ENCODE measurements at places on chromosomes 11 and 22. TPM values are rescaled to one million over a fixed set of nuclear protein-coding genes. Genes with fewer than 3 reads are reported as not detected.

RFPL1 gene
- not detected for total RNA-seq

TPP1 gene
- total RNA-seq: 90.8 TPM

DNA sequence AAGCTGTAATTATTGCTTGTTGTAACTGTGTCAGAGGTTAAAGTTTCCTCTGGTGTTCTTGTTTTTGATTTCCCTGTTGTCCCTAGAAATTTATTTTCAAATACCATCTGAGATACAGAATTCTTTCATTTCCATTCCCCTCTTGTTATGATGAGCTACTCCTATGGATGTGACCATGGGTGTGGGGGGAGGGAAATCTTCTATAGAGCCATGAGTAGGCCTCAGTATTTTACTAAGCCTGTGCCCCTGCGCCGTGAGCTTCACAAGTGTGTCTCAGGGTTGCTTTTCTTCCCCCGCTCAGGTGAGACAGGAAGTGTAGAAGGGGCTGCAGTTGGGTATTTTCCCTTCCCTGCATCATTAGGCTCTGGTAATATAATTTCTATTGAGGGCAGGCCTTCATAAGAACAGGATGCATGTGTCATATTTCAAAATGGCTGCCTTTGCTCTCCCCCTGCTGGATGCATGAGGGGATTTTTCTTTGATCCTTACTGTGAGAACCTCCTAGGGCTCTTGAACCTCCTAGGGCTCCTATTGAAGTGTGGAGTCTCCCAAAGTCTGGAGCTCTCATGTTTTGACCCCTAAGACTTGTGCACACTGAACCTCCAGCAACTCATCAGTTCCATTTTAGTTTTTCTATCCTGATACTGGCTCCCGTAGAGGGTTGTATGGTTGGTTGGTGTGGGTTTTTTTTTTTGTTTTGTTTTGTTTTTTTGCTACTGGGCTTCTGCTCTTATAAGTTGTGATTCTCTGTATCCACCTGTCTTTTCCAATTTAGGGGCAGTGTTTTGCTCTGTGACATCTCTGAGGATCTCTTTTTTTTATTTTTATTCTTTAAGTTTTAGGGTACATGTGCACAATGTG is 658.2 kb downstream of the NTM start:
- H3K4me3 ChIP-seq: no peak overlapping the region
- no peak for DNase-seq
- H3K36me3 ChIP-seq: no peaks in the 10 kb centered on the region
- no peak overlapping the region for H3K27ac ChIP-seq
- no peaks in the 10 kb centered on the region for H3K27me3 ChIP-seq

DNA sequence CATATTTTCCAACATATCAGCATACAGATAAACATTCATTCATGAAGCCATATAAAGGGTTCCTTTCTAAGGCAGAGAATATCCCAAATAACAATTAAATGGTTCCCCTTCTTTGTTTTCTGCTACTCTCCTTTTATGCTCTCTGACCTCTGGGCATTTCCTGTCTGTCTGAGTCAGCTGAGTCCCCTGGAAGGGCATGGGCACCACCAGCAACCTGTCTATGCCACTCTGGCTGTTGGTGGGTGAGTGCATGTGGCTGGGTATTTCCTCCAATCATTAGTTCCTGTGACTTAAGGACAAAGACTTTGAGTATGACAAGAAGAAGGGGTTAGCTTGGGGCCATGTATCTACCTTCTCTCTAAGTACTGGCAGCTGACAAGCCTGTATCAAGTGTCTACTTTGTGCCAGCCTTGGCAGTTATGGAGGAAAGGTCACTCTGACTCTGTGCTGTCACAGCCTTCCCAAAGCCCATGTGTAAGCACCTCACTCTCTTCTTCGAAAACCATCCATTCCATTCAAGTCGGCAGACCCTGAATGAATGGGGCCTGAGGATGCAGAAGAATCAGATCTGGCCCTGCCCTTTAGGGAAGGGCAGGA is 86.3 kb upstream of the PHOX2A start:
- no peaks in the 10 kb centered on the region for H3K27me3 ChIP-seq
- H3K36me3 ChIP-seq: no peaks in the 10 kb centered on the region
- no peak overlapping the region for H3K4me3 ChIP-seq
- no peak for DNase-seq
- H3K4me1 ChIP-seq: no peaks in the 10 kb centered on the region

DNA sequence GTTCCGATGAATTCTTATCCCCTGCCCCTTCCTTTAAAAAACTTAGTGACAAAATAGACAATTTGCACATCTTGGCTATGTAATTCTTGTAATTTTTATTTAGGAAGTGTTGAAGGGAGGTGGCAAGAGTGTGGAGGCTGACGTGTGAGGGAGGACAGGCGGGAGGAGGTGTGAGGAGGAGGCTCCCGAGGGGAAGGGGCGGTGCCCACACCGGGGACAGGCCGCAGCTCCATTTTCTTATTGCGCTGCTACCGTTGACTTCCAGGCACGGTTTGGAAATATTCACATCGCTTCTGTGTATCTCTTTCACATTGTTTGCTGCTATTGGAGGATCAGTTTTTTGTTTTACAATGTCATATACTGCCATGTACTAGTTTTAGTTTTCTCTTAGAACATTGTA is 12.0 kb downstream of the CCND1 start:
- no peaks in the 10 kb centered on the region for H3K4me1 ChIP-seq
- DNase-seq: peak; percentile 31
- no peak overlapping the region for H3K4me3 ChIP-seq
- no peak overlapping the region for H3K27ac ChIP-seq
